ENCODE measurements at places on chromosomes 3 and 15.

DNA sequence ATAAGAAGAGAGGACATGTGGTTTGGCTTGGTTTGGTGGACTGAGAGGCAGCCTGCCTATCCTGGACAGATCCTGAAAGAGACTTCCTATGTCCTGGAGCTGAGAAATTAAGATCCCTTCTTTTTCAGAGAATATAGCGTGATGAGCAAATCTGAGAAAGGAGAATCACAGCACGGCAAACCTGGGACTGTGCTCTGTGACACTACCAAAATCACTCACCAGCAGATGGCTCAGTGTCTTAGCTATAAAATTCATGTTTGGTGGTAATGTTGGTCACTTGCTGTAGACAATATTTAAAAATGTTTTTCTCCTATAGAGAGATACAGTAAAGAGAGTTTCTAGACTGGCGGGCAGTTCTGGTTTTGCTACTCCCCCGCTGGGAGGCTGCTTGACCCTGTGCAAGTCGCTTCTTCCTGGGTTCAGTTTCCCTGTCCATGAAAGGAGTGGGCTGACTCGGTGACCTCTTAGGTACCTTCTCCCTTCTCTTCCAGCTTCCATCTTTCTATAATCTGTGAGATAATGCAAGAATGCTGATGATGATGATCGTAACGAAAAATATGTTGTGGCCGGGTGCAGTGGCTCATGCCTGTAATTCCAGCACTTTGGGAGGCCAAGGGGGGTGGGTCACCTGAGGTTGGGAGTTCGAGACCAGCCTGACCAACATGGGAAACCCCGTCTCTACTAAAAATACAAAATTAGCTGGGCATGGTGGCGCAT, 7.6 kb upstream of the HES1 start:
- no peak for DNase-seq

GRCh38 chr15:81330366-81331090, 6.6 kb upstream of the STARD5 start:
- peak; percentile 40 for DNase-seq

GRCh38 chr15:59295261-59296001, 77.2 kb downstream of the MYO1E start:
- DNase-seq = no peak

DNA sequence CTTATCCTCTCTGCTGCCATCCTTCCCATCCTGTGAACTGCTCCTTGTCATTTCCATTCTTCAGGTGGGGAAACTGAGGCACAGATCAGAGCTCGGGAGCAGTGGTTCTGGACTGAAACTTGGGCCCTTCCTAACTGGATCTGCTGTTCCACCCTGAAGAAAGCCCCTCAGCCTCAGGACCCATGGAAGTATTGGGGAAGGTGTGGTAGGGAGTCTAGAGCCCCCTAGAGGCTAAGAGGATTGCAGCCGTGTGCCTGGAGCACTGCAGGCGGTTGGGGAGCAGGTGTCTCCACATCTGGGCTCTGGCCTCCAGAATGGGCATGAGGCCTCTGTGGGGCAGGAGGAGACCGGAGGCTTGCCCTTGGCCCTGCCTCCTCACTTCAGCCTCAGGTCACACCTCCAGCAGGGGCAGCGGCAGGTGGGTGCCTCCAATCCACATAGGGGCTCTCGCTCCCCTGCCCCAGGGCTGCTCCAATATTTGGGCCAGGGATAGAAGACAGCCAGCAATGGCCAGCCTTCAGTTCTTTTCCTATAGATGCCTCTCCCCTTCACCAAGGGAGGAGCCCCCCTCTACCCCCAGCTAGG, 28.1 kb downstream of the DNAJB8 start:
- DNase-seq = peak; percentile 57

GRCh38 chr3:185942907-185943759, 5.3 kb upstream of the TRA2B start:
- DNase-seq = peak; percentile 90

GRCh38 chr15:28914483-28915023, 28.8 kb downstream of the APBA2 start:
- peak; percentile 74 for DNase-seq

GRCh38 chr3:62688050-62688449, 187.2 kb downstream of the CADPS start:
- no peak for DNase-seq

- no peak for DNase-seq
These were observed 1.9 kb downstream of the SETD5 start for GRCh38 chr3:9399337-9399703.

DNA sequence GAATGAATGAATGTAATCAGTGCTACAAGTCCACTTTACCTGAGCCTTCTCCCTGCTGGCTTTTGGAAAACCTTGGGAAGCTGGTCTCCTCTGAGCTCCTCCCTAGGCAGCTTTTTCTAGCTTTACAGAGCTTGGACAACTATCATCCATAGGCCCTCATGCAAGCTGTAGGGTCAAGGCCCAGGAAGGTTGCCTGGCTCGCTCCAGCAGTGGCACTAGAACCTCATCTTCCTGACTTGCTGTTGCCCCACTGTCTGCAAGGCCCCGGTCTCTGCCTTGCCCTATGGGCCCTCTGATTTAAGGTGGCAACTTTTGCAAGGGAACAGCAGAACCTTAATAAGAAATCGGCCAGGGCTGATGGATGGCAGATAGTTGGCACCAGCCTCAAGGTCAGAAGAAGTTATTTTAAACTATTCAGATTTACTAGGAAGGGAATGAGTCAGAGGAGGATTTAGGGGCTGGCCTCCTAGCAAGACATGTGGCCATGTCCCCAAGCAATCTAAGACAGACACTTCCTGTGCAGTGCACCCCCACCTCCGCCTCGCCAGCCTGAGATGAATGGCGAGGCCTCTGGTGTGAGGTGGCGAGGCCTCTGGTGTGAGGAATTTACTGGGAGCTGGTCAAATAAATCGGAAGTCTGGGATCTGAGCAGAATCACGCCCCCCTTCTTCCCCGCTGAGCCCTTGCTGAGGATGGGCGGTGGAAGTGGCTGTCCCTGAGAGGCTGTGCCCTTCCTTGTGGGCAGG, 180.8 kb downstream of the MEGF11 start:
- no peak for DNase-seq
